ENCODE measurements at places on chromosomes 7 and 10.

- DNase-seq: no peak
These were observed 352 bp upstream of the ZNF485 start for GRCh38 chr10:43605850-43606322.

- DNase-seq: no peak
These were observed 98.1 kb downstream of the LRRC4 start for GRCh38 chr7:127933146-127933545.

- no peak for DNase-seq
These were observed 281.3 kb upstream of the IGFBP3 start for GRCh38 chr7:46202379-46202778.

- DNase-seq: no peak
These were observed 270.9 kb downstream of the RELN start for GRCh38 chr7:103718482-103719061.

DNA sequence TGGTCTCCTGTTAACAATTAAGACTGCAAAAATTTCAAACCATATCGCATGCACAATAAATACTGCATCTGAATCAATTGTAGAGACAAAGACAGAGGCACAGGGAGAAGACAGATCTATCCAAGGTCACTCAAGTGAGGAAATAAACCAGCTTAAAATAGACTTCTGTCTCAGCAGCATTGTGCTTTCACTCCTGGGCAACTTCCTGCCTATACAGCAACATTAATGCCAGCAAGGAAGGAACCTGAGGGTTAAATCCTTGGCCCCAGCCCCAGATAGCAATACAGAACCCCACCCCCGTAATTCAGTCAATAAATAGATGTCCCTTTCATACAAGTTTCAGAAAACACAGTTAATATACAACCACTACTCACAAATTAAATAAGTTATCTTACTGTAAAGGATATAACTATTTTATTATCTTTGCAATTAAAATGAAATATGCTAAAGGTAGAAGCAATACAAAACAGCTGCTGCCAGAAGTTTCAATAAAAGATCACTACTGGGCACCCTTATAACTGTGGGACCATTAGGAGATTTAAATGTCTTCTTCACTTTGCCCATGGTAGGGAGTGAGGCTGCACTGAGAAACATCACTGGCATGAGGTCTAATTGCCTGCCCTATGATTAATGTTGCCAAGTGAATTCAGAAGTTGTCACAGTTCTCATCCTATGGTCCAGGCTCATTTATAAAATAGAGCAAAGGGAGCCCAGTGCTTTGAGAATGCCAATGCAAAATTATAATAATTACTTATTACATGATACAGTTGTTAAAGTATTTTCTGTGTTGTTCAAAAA lies 49.4 kb downstream of the CAV1 start:
- DNase-seq: no peak

DNA sequence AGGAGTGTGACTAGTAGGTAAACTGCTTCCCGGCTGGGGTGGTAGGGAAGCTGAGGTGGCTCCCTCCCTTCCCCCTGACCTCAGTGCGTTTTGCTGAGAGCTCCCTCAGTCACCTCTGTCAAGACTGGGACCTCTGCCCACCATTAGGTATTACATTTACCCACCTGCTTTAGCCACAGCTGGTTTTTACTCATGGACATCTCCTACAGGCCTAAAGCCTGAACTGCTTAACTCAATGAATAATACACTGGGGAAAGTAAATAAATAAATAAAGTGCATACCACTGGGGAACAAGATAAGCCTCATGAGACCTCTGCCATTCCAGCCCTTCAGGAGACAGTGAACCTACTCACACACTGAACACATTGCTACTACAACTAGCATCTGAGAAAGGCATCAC lies 38.9 kb upstream of the CDK13 start:
- DNase-seq: no peak

- DNase-seq: no peak
These were observed 40.6 kb upstream of the RBAK start for GRCh38 chr7:5005066-5005465.

GRCh38 chr7:56030340-56030739 lies 20.9 kb downstream of the PSPH start:
- DNase-seq: no peak

DNA sequence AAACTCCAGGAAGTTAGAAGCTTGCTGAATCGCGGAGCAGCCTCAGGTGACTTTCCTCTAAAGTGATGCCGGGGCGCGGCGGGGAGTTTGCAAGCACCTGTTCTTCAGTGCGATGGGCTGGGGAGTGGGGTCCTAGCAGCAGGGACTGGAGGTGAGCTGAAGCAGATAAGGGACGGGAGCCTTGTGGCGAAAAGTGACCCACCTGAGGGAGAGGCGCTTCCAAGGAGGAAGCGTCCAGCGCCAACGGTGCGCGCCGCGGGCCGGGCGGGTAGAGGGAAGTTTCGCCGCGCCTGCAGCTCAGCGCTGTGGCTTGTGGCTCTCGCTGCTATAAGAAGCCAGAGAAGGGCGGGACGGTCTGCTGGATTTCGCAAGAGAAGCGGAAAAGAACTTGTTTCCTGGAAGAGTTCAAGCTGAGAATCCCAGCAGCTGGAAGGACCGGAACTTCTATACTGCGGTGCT lies at the start of gene STEAP4:
Gene STEAP4, minus strand, starts transcription at position 305 of the 459 bp plus-strand sequence. CDS start 22,625 bp downstream, outside the sequence.
- peak; percentile 8 for DNase-seq

- DNase-seq: no peak
These were observed 20.4 kb downstream of the NUDCD3 start for GRCh38 chr7:44470135-44470479.

DNA sequence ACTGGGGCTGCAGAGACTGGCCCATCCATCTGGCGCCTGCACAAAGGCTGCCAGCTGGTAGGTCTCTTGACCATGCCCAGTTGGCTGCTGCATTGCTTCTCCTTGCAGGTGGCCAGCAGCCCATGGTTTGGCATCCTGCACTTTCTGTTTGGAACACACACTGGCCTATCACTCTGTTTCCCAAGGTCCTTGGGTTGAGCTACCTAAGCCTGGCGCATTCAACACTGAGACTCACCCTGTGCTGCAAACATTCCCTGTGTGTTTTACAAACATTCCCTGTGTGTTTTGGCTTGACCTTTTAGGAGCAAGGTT lies 55.5 kb downstream of the TACR2 start:
- no peak for DNase-seq
